Prostate gland (tissue), 2 donors: ENCODE measurements at places on chromosomes 1 and 21. TPM values are rescaled to one million over a fixed set of nuclear protein-coding genes. Genes with fewer than 3 reads are reported as not detected.

- no peak overlapping the region for H3K27ac ChIP-seq
- H3K4me1 ChIP-seq = no peaks in the 10 kb centered on the region
- no peaks in the 10 kb centered on the region for H3K36me3 ChIP-seq
These were observed 42.6 kb downstream of the C1orf198 start for GRCh38 chr1:230825761-230826160.

GRCh38 chr1:22597301-22597965 lies 34.1 kb downstream of the EPHA8 start:
- no peak overlapping the region for H3K27ac ChIP-seq
- no peaks in the 10 kb centered on the region for H3K36me3 ChIP-seq
- no peaks in the 10 kb centered on the region for H3K4me1 ChIP-seq
- no peak for DNase-seq

DNA sequence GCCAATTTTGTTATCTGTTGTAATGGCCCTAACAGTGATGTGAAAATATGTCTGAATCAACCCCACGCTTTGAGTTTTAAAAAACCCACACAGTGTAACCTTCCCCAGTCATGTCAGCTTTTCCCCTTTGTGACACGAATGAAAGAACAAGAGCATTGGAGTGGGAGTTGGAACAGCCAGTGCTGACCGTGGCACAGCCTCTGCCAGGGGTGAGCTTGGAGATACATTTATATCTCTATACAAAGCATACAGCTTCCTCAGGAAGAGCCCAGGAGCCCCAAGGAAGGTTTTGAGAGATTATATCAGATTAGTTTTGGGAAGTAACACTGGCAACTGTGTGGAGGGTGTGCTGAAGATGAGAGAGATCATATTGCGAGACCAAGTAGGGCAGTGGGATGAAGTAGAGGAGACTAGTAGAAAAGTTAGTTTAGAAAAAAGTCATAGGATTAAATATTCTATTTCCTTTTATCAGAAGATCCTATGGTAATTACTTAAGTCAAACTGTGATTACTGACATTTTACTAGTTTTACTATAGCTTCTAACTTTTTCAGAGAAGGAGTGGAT lies 15.9 kb downstream of the LRRC8B start:
- no peaks in the 10 kb centered on the region for H3K27me3 ChIP-seq
- no peak overlapping the region for H3K27ac ChIP-seq
- no peak overlapping the region for H3K4me3 ChIP-seq
- no peaks in the 10 kb centered on the region for H3K4me1 ChIP-seq
- H3K36me3 ChIP-seq = no peaks in the 10 kb centered on the region

- H3K27ac ChIP-seq = no peak overlapping the region
- H3K4me3 ChIP-seq = no peak overlapping the region
- no peak for DNase-seq
- H3K36me3 ChIP-seq = no peaks in the 10 kb centered on the region
These were observed 7.3 kb upstream of the GNL2 start for GRCh38 chr1:37602750-37603694.

DNA sequence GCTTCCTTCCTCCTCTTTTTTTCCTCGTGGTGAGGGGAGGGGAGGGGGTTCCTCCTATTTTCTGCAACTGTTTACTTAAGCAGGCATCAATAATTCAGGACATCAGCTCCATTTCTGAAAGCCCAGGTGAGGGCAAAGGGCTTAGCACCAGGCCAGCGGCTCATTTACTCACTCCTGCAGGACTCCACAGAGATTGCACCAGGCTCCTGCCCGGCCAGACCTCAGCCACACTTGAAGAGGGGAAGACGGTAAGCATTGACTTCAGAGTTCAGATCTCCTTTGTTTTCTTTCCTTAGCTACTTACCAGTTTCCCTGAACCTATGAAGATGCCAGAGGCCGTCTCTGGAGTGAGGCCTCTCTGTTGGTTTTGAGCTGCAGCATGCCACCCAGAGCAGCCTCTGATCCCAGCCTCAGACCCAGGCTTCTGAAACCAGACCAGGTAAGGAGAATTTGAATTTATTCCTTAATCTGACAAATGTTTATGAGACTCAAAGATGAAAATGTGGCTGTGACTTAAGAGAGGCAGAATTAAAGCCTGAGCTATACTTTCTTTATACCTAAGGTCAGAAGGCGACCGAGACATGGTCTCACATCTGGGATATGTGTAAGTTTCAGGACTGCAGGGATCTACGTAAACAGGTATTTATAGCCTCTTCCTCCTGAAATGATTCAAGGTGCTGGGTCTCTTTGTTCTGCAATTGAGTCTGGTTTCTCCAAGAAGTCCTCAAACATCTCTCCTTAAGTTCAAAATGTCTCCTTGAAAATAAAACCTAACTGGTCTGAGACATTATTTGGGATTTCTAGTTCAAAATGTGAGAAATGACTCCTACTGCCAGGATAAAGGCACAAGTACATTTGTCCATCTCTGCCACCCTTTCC lies 272.5 kb upstream of the RUNX1 start:
- no peaks in the 10 kb centered on the region for H3K36me3 ChIP-seq
- no peak overlapping the region for H3K27ac ChIP-seq
- DNase-seq = no peak
- H3K4me1 ChIP-seq = peaks cover 15% of the 10 kb centered on the region
- no peak overlapping the region for H3K4me3 ChIP-seq

DNA sequence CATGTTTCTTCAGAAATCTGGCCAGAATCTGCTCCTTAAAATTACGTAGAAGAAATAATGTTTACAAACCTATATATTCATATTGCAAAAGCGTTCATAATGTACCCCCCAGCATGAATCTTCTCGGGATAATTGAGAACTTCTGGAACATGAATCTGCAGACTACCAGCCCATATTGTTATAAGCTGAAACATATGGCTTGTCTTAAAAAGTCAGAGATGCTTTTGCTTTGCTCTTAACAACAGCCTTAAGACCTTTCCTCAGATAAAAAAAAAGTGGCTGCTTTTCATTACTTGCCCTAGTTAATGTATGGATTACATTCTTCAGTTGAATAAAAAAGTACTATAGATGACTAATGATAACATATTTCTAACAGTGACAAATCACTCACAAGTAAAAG lies 15.0 kb upstream of the ZZZ3 start:
- H3K27ac ChIP-seq = no peak overlapping the region
- no peaks in the 10 kb centered on the region for H3K4me1 ChIP-seq
- peaks cover 5% of the 10 kb centered on the region for H3K36me3 ChIP-seq
- no peak overlapping the region for H3K4me3 ChIP-seq

- no peak for DNase-seq
- H3K4me1 ChIP-seq = no peaks in the 10 kb centered on the region
- no peaks in the 10 kb centered on the region for H3K36me3 ChIP-seq
- H3K4me3 ChIP-seq = no peak overlapping the region
- no peak overlapping the region for H3K27ac ChIP-seq
These were observed 336.9 kb upstream of the NFIA start for GRCh38 chr1:60745484-60745883.

DNA sequence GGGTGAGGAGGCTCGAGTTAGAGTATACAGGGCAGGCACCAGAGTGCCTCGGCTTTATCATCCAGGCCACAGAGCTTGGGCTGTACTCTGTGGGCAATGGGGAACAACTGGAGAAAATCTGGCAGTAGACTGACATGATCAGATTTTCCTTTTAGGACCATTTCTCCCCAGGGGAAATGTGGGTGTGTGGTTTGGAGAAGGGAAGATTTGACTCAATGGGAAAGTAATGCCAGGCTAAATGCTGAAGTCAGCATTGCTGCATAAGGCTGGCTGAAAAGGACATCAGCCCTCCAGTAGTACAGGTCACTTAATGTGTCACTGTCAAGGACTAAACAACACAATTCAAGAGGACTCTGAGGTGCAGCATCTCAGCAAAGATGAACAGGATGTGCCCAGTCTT lies 5.0 kb downstream of the FYB2 start:
- H3K4me1 ChIP-seq = peaks cover under 1% of the 10 kb centered on the region
- H3K27me3 ChIP-seq = no peaks in the 10 kb centered on the region
- no peak overlapping the region for H3K27ac ChIP-seq
- DNase-seq = no peak
- no peak overlapping the region for H3K4me3 ChIP-seq

GRCh38 chr1:22806584-22806983 lies 95.9 kb downstream of the EPHB2 start:
- H3K4me3 ChIP-seq = no peak overlapping the region
- H3K27ac ChIP-seq = no peak overlapping the region
- no peak for DNase-seq
- H3K4me1 ChIP-seq = no peaks in the 10 kb centered on the region
- no peaks in the 10 kb centered on the region for H3K36me3 ChIP-seq

- no peaks in the 10 kb centered on the region for H3K4me1 ChIP-seq
- H3K27me3 ChIP-seq = no peaks in the 10 kb centered on the region
- no peak overlapping the region for H3K4me3 ChIP-seq
- no peak for DNase-seq
- H3K27ac ChIP-seq = no peak overlapping the region
These were observed 9.0 kb downstream of the DDX59 start for GRCh38 chr1:200660719-200661118.

DNA sequence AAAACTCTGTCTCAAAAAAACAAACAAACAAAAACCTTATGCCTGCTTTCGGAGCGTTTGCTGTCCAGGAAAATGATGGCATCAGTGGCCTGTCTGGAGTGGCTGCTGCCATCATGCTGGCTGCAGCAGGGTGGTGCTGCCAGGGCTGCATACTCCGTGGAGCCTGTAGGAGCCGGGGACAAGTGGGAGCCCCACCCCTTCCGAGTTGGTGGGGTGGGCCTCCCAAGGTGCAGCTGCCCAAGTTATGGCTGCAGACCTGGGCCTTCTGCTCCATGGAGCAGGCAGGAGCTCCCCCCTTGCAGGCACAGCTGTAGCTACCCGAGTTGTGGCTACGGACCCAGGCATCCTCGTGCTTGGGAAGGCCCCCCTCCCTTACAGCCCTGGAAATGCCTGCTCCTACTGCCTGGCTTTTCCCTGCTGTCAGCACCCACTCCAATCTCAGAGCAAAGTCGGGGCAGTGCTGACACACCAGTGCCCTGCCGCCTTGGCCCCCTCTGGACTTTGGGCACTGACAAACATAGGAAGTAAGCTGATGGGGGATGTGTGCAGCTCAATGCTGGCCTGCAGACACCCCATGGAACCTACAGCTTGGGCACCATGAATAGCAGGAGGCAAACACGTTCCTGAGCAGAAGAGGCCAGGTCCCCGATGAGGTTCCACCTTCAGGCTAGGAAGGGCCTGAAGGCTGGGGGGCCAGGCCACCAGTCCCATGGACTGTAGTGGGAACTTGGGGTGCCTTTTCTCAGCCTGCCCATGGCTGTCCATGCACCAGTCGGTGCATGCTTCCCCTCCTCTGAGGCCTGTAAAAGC lies 60.4 kb downstream of the CC2D1B start:
- no peak overlapping the region for H3K4me3 ChIP-seq
- H3K4me1 ChIP-seq = peaks cover 7% of the 10 kb centered on the region
- no peak for DNase-seq
- H3K27me3 ChIP-seq = no peaks in the 10 kb centered on the region
- no peak overlapping the region for H3K27ac ChIP-seq

GRCh38 chr1:4175566-4176405 lies 275.7 kb upstream of the C1orf174 start:
- no peaks in the 10 kb centered on the region for H3K27me3 ChIP-seq
- H3K4me1 ChIP-seq = no peaks in the 10 kb centered on the region
- no peaks in the 10 kb centered on the region for H3K36me3 ChIP-seq
- no peak overlapping the region for H3K27ac ChIP-seq
- H3K4me3 ChIP-seq = no peak overlapping the region

The KRTAP10-4 gene
- not detected for total RNA-seq

The RIMS3 gene
- total RNA-seq = 10.5 TPM

The MPL gene
- total RNA-seq = not detected

The SLC5A9 gene
- total RNA-seq = not detected
